ENCODE measurements at places on chromosomes 7 and 10.

DNA sequence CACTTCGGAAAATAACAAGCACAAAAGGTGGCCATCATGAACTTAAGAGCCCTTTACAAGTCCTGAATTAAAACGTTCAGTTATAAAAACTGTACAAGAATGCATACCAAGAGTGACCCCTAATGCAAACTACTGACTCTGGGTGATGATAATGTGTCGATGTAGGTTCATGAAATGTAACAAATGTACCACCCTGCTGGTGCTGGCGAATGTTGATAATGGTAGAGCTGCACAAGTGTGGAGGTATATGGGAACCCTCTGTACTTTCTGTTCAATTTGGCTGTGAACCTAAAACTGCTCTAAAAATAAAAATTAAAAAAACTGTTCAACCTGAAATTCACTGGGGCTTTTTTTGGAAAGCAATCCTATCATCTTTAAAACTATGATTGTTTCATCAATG lies 3.3 kb downstream of the FAM133B start:
- no peak for DNase-seq

- peak; percentile 73 for DNase-seq
Observed at GRCh38 chr10:123157210-123157609, 3.0 kb downstream of the BUB3 start.

- peak; percentile 57 for DNase-seq
Observed at GRCh38 chr7:93147363-93147762, 822 bp downstream of the SAMD9L start.

- peak; percentile 52 for DNase-seq
Observed at GRCh38 chr10:123154711-123155505, 706 bp downstream of the BUB3 start.

DNA sequence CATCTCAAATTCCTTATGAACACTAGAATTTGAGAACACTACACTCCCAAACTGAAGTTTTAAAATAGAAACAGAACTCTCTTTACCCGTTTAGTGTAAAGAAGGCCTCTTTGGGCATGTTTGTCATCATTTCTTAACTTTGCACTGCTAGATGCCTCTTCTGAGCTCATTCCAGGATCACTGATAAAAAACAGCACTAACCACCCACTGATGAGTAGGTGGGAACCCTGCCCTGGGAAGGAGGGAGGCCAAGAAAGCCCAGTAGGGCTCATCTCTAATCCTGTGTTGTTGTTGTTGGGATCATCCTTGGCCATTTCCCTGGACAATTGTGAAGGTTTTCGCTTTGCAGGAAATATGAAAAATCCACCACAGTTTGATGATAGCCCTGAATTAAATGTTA lies 68.2 kb downstream of the CUBN start:
- DNase-seq, result no peak

DNA sequence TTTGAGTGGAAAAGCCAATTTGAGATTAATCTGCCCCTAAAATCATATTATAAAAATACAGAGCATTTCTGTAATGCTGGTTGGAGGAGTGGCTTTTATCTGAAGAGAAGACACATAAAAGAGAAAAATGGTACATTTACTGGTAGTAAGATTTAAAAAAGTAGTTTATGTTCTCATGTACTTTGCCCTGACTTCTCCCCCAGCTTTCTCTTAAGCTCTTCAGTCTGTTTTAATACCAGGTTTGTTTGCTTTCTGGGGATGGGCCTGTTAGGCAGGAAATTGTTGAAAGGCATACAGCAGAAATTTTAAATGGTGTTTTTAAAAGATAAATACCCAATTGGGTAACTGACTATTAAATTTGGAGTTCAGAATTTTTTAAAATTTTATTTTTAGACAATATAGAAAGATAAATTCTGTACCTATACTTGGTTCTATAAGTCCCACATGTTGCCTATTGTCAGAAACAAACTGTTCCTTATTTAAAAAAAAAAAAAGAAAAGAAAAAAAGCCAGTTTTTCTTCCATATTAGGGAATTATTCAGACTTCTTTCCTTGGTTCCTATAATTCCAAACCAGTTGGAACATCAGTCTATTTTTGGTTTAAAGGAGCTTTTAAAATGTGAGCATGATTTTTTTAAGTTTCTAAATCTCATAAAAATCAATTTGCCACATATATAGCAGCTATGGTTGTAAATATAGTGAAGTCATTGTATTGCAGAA lies 136.6 kb downstream of the ARID5B start:
- no peak for DNase-seq

All from HCEC 1CT (cell line).